Activated CD4-positive, alpha-beta T cell treated with anti-CD3 and anti-CD28 coated beads, Interleukin-2, amount 10 ng/mL, durations not matched to agents 24 days and 14 days (primary cell): ENCODE measurements at places on chromosomes 3 and 15. TPM values are rescaled to one million over a fixed set of nuclear protein-coding genes. Genes with fewer than 3 reads are reported as not detected.

DNA sequence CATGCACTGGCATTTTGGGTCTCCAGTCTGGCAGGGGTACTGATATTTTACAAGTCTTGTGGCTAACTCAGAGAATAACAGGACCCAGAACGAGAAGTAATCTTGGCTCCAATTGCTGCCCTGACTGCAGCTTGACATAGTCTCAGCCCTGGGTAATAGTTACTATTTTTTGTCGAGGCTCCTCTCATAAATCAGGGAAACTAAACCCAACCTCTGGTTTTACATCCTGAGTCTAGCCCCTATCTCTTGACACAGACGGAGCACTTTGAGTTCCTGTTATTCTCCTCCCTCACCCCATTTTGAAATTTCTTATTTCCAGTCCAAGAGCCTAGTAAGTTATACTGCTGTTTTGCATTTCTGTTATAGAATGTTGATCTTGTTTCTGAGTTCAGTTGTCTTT lies 276.1 kb upstream of the GOLIM4 start:
- DNase-seq, result no peak

- no peak for DNase-seq
Measured at GRCh38 chr15:77858792-77859490, 218.6 kb downstream of the TBC1D2B start.

- DNase-seq, result no peak
Measured at GRCh38 chr15:72445426-72445825, 28.7 kb upstream of the ARIH1 start.

- no peak for DNase-seq
Measured at GRCh38 chr3:123660900-123661299, 76.0 kb upstream of the HACD2 start.

Gene WDR82
- total RNA-seq, result 104 and 106 TPM in 2 replicates

GRCh38 chr3:31227131-31227562 lies 305.6 kb upstream of the STT3B start:
- no peak for DNase-seq

GRCh38 chr15:64045774-64046420 lies 388 bp downstream of the DAPK2 start:
- no peak for DNase-seq

- peak; percentile 36 for DNase-seq
Measured at GRCh38 chr3:130480736-130481135, 36.2 kb upstream of the COL6A6 start.

DNA sequence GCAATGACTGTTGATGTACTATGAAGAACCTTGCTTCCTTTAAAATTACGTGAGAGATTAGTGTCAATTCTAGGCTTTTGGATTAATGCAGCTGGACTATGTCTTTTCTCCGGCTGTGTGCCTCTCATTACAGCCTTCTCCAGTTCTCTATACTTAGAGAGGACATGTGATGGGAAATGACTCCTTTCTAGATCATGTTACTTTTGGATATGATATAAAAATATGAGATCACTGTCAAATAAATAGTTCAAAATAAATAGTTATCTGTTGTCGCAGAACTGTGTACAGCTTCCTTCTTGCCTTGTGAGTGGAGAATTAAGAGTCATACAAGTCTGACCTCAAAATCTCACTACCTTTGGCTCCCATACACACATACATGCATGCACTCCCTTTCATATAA lies 592.4 kb downstream of the DIPK2A start:
- DNase-seq, result no peak

GRCh38 chr15:75112848-75113492 lies 88.7 kb upstream of the C15orf39 start:
- DNase-seq, result no peak

Gene ACTC1
- total RNA-seq, result not detected in 2 replicates
